T-helper 2 cell treated with Interferon-gamma antibody and Interleukin-4, amounts not matched to agents 100 ng/mL and 5 ng/mL, for 36 hours (primary cell): ENCODE measurements at places on chromosomes 4 and X. TPM values are rescaled to one million over a fixed set of nuclear protein-coding genes. Genes with fewer than 3 reads are reported as not detected.

The BEND2 gene
- not detected in 2 replicates for total RNA-seq

The GYG2 gene
- total RNA-seq: not detected in 2 replicates

The ARAP2 gene
- 37.5 and 42.9 TPM in 2 replicates for total RNA-seq

The FAM9B gene
- total RNA-seq: 0.11 TPM in 1 of 2 replicates, not detected in the other

The CLIC2 gene
- total RNA-seq: 0.52 and 1.1 TPM in 2 replicates

The NEIL3 gene
- 38.0 and 38.9 TPM in 2 replicates for total RNA-seq

The PCDH11X gene
- total RNA-seq: not detected in 2 replicates

The ENPEP gene
- total RNA-seq: 0.20 and 0.30 TPM in 2 replicates

The NAP1L5 gene
- total RNA-seq: 4.2 and 5.3 TPM in 2 replicates
